Activated naive CD4-positive, alpha-beta T cell (primary cell): ENCODE measurements at places on chromosomes 2 and 18.

DNA sequence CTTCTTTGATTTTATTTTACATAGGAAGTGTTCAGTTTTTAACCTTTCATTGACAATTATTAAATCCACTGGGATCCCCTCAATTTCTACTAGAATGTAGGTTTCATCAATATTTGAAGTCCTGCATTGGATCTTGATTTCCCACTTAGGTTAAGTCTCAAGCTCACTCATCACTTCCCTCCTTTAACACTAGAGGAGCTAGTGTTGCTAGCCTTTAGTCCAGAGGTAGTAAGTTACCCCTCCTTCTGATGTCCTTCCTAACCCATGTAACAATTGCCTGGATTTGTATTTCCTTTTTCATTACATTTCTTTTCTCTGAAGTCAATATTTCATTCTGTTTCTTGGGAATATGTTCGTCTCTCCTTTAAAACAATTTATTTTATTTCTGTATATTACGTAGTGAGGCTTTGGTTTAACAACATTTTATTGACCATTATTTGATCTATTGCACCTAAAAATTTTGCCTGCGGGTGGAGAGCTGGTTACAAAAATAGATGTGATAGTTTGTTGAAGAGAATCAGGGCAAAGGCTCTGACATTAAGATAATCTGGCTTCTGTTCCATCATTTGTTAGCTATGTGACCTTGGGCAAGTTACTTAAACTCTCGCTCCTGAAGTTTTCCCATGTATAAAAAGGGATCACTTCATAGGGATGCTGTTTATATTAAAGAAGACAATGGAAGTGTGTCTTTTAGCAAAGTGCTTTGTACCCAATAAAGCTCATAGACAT lies 833.0 kb downstream of the SLC4A3 start:
- DNase-seq: no peak

- DNase-seq: no peak
Measured at GRCh38 chr2:224210286-224211180, 171.4 kb upstream of the SERPINE2 start.

DNA sequence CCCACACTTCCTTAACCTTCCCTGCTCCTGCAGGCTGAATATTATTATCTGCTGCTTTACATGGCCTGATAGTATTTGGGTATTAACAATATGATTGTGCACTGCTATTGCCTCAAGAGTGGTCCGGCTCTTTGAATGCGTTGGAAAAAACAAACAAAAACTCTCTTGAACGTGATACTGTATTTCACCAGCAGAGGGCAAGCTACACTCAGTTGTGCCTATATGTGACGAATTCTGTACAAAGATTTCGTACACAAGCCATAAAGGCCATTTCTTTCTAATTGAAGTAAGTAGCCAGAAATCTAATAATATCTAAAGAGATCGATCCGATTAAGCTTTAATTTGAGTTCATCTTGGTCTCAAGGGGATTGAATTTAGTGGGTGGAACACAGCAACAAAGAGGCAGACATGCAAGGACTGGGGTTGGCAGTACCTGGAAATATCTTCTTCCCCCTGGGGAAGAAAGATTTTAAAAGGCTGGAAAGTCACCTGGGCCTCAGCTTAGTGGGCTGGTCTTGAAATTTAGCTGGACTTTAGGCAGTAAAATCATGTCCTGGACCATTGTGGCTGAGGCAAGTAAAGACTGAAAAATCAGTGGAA lies 49.3 kb upstream of the RAB6D start:
- DNase-seq: no peak

GRCh38 chr2:156526950-156527636 lies 90.9 kb downstream of the GPD2 start:
- no peak for DNase-seq

GRCh38 chr2:30374380-30374779 lies 72.7 kb upstream of the LCLAT1 start:
- DNase-seq: no peak

DNA sequence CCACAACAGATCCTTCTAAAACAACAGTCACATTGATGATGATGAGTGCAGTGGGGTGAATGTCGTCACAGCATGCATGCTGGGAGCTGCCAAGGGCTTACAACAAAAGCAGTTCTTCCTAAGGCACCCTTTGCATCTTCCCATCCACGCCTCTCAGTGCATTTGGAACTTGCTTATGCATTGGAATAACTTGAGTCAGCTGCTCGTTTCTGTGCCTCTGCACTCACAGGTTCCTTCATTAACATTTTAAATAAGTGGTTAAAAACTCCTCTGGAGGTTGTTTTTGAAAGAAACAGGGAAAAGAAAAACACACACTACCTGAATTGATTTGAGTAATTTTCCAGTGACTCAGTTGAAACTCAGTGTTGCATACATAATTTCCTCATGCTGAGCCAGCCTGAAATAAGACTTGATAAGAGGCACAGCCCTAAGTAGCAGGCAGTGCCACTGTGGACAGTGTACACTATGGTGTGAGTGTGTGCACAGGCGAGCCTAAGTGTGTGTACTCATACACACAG lies 46.8 kb upstream of the TRIM43B start:
- DNase-seq: no peak

DNA sequence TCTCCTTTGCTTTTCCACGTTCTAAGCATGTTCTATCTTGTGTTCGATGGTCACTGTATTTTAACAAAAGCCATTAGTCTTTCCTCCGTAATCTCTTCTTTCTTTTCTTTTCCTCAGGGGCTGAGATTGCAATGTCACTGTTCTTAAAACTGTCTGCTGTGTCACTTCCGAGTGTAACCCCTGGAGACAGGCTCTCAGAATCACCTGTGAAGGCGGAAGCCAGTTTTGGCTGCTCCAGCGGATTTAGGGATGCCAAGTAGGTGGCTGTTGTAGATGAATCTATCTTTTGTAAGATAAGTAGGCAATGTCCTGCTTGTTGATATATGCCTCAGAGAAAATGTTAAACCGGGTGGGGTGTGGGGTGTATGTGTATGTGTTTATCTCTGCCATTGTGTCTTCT lies 94.7 kb upstream of the L3MBTL4 start:
- DNase-seq: no peak

GRCh38 chr2:241843321-241844065 lies 15.2 kb downstream of the PDCD1 start:
- DNase-seq: no peak

DNA sequence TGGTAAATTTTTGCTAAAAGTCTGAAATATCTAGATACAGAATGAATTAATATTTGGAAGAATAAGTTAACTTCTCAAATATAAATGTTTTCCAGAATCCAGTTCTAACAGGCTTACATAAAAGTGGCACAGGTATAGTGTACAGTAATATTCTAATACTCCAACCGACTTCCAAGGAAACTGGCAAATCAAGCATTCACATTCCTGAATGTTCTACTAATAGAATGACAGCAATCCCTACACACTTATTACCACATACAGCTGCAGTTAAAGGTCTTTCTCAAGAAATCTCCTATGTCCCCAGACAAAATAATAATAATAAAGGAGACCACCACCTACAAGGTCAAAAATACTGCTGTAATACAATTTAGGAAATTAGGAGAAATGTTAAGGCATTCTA lies 31.9 kb downstream of the TMEM131 start:
- no peak for DNase-seq

GRCh38 chr2:197964720-197965119 lies 160.3 kb downstream of the PLCL1 start:
- DNase-seq: no peak
